Activated T-cell treated with anti-CD3 and anti-CD28 coated beads for 4 hours (primary cell): ENCODE measurements at places on chromosomes 3 and 15.

- DNase-seq, result no peak
These were observed 181.8 kb downstream of the PDCD6IP start for GRCh38 chr3:33980252-33980651.

DNA sequence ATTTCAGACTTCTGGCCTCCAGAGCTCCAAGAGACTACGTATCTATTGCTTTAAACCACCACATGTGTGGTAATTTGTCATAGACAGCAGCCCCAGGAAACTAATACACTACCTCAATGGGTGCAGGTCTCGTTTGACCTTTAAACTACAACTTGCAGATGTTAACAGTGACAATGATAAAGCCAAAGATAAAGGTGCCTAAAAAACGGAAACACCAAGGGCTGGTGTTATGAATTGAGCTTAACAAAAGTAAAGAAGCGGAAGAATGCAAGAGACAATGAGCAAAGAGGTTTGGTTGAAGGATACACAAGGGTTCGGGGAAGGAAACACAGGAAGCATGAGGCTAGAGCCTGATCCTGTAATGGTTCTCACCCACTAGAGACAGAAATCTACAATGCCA, 50.8 kb downstream of the RFTN1 start:
- no peak for DNase-seq

DNA sequence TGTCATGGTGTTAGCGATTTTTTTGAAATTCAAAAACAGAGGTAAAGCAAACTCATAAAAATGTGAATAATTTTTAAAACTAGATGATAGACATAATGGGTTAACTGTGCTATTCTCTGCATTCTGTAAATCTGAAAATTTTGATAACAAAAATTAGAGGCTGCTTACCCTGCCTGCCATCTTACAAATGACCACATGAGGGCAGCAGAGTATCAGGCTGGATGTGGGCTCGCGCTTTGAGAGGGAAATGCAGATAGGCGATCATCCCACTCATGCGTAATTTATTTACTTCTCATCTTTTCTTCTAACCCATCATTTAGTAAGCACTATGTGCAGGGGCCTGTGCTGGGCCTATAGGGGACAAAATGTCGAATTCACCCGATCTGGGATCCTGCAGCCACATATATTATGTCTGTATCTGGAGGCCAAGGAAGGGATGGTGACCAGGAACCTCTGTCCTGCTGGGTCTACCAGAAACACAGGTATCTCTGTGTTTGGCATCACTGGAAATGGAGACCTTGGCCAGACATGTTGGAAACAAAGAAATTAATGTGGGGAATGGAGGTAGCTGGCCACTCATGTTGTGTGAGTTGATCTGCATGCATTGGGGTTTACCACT, 7.8 kb upstream of the RAD18 start:
- DNase-seq, result peak; percentile 72

DNA sequence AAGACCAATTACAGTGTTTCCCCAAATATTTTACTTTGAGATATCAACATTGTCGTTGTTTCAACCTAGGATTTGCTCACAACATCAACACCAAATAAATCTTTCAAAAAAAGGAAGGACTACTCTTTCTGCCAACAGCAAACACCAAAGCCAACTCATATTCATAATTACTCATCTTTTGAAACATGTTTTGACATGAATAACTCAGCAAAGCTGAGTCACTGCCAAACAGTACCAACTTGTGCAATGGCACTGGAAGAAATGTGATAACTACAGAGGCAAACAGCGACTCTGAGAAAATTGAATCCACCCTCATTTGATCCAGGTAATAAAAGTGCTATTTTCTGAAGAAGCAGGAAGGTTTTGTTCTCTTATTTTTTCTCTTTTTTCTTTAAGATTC, 67.2 kb downstream of the PEX5L start:
- no peak for DNase-seq

DNA sequence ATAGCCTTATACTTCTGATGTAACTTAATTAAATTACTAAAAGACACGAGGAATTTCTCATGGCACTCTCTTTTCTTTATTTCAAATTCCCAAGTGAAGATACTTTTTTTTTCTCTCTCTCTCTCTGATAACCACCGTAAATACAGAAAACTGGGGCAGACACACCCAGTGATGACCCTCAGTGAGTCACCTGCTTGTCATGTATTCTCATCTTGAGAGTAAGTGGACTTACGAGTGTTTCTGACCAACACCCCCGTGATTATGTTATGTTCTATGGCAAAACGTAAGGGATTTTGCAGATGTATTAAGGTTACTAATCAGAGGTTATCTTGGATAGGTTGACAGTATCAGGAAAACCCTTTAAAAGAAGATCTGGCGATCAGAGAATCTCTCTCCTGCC, 348.8 kb upstream of the ZNF717 start:
- DNase-seq, result no peak

GRCh38 chr15:74997141-74997540, 1.8 kb downstream of the SCAMP5 start:
- no peak for DNase-seq

DNA sequence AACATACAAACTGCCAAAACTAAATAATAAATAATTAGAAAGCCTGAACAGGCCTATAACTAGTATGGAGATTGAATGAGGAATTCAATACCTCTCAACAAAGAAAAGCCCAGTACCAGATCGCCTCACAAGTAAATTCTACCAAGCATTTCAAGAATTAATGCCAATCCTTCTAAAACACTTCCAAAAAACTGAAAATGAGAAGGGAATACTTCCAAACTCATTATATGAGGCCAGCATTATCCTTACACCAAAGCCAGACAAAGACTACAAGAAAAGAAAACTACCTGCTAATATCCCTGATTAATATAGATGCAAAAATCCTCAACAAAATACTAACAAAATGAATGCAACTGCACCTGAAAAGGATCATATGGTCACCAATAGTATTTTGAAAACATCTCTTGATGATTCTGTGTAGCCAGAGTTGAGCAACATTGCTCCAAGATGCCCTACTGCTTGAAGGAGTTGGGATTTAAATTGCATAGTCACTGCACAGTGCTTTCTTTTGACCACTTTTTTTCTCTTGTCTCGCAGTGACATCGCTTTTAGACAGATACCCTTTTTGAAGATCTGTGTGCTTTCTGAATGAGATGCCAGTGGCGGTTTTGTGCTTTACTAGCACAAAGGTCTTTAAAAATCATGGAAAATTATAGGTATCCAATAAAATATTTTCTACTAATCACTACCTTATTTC, 487.2 kb upstream of the RASGRP1 start:
- no peak for DNase-seq

- no peak for DNase-seq
These were observed 24.1 kb downstream of the MAGI1 start for GRCh38 chr3:66014651-66015050.

GRCh38 chr3:10581716-10582115, 76.3 kb upstream of the ATP2B2 start:
- no peak for DNase-seq

GRCh38 chr3:7793786-7794185, 707.8 kb upstream of the LMCD1 start:
- DNase-seq, result no peak

GRCh38 chr3:67635257-67635656, 19.2 kb downstream of the SUCLG2 start:
- DNase-seq, result no peak

- no peak for DNase-seq
These were observed 36.5 kb upstream of the PLXNA1 start for GRCh38 chr3:126946405-126946804.

DNA sequence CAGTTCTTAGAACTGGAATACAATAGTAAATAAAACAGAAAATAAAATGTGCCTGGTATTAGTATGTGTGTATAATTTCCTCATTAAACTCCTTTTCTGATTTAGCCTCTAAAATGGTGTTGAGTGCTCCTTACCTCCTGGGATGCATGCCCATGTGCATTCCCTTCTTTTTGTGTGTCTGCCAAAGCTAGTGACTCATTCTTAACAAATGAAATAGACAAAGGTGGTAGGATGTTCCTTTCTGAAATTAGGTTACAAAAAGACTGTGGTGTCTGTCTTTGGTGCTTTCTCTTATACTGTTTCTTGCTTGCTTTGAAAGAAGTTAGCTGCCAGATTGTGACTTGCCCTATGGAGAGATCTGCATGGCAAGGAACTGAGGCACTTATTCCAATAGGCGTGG, 623.7 kb downstream of the GRM7 start:
- DNase-seq, result no peak

DNA sequence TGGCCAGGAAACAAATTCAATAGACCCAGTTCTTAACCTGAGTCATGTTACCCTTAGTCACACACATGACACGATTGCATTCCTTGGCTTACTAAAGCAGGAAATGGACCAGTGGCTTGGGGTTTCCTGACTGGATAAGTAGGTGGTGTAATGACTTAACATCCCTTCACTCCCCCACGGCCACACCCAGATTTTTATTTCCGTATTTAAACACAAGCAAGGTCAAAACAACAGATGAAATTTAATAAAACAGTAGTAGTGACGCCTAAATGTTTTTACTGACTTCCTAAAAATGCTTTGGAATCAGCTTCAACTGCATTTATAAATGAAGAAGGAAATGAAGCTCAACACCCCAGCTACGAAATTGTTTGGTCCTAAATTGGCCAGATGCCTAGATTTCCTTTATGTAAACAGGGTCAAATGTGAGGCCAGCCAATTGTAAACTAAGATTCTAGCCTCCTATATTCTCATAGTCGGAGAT, 324.3 kb downstream of the CHST2 start:
- no peak for DNase-seq

GRCh38 chr3:114669614-114670013, 375.8 kb downstream of the TIGIT start:
- no peak for DNase-seq

- DNase-seq, result peak; percentile 55
These were observed 1.5 kb downstream of the MGA start for GRCh38 chr15:41661518-41662225.

DNA sequence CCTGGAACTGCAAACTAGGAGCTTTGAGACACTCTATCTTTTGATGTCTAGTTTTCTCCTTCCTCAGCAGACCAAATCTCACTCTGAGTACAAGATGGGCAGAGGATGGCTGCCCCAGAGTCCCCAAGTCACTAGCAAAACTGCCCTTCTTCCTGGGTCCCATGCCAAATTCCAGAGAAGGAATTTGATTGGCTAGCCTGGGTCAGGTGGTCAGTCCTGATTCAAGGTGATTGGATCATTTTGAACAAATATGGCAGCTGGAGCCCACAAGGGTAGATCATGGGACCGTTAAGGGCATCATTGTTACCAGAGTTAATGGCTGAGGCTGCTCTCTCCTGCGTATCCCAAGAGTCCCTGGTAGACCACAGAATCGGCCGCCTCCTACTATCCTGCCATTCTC, 21.7 kb downstream of the SLC6A1 start:
- no peak for DNase-seq

- no peak for DNase-seq
These were observed 22.1 kb downstream of the SNX33 start for GRCh38 chr15:75669879-75670212.

- no peak for DNase-seq
These were observed 31.7 kb upstream of the ATOSA start for GRCh38 chr15:52710708-52711389.

DNA sequence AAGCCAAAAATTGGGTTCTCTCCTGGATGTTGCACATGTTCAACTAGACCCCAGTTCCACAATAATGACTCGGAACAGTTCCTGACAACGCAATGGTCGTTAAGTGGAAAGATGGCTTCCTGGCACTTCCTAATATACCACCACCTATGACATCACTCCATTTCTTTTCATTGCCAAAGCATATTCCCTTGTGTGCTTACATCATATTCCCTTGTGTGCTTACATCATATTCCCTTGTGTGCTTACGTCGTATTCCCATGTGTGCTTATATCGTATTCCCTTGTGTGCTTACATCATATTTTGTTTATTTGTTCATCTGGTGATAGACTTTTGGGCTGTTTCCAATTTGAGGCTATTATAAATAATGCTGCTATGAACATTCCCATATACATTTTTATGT, 39.2 kb downstream of the TFRC start:
- DNase-seq, result no peak

DNA sequence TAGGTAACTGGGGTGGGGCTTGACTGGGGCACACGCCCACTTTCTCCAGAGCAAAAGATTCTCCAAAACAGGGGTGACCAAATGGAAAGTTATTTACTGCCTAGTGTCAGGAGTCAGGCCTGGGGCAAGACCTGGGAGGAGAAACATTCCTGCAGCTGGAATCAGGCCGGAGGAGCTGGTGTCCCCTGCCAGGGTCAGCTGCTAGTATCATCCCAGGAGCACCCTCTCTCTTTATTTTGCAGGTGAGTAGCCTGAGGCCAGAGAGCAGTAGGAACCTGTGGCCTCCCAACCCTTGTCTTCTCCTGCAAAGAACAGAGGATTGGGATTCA, 32.9 kb downstream of the DNAJB8 start:
- DNase-seq, result no peak

- DNase-seq, result no peak
These were observed 10.4 kb upstream of the PLAAT1 start for GRCh38 chr3:193230610-193231009.
